ENCODE measurements at places on chromosomes 4 and X. TPM values are rescaled to one million over a fixed set of nuclear protein-coding genes. Genes with fewer than 3 reads are reported as not detected.

CSN2 gene
- not detected for total RNA-seq

TCEAL6 gene
- total RNA-seq, result not detected

ZNF630 gene
- total RNA-seq, result 1.2 TPM

HERC5 gene
- 97.0 TPM for total RNA-seq

GRCh38 chr4:159178979-159179969 is 76.4 kb downstream of the RAPGEF2 start:
- no peak for DNase-seq
- H3K27ac ChIP-seq, result no peak overlapping the region
- peaks cover 30% of the 10 kb centered on the region for H3K4me1 ChIP-seq
- no peaks in the 10 kb centered on the region for H3K36me3 ChIP-seq

DNA sequence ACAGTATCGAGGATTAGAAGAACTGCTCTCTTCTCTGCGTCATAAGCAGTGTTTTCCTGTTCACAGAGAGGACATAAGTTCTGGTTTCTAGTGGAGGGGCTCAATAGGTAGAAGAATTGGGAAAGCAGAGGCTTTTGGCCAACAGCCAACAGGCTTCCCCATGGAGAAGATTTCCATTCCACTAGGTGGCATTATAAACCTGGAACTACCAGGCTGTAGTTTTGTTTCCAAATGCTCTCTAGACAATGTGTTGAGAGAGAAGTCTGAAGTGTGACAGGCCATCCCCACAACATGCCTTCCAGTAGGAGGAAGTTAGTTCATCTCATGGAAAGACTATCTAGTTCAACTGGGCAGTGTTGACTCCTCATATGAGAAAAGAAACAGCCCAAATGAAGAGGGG is 63.8 kb upstream of the ANXA10 start:
- H3K27ac ChIP-seq, result no peak overlapping the region
- no peaks in the 10 kb centered on the region for H3K36me3 ChIP-seq
- H3K4me1 ChIP-seq, result no peaks in the 10 kb centered on the region
- H3K27me3 ChIP-seq, result no peaks in the 10 kb centered on the region
- no peak for DNase-seq
- H3K4me3 ChIP-seq, result no peak overlapping the region

DNA sequence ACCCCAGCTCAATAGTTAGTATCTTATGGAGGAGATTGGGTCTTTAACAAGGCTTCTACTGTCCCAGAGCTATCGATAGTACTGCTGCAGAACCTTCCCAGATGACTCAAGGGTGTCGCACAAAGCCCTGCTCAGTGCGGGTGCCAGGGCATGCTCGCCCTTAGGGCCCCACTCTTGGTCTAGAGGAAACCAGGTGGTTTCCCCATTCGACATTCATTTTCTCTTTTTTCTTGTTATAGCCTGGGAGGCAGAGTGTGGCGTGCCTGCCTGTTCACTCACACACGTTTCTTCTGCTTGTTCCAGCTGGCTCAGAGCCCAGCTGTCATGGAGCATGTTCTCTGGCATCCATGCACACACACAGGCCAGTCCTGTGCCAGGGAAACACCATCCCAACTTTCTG is 144.5 kb downstream of the SMIM20 start:
- H3K4me1 ChIP-seq, result peaks cover 26% of the 10 kb centered on the region
- no peak overlapping the region for H3K27ac ChIP-seq
- peak; percentile 37 for DNase-seq
- no peaks in the 10 kb centered on the region for H3K36me3 ChIP-seq
- H3K4me3 ChIP-seq, result no peak overlapping the region

GRCh38 chrX:57451426-57452020 is 140.3 kb upstream of the ZXDB start:
- H3K4me1 ChIP-seq, result no peaks in the 10 kb centered on the region
- no peak overlapping the region for H3K4me3 ChIP-seq

- no peak overlapping the region for H3K4me3 ChIP-seq
- H3K36me3 ChIP-seq, result no peaks in the 10 kb centered on the region
- H3K4me1 ChIP-seq, result no peaks in the 10 kb centered on the region
- no peak overlapping the region for H3K27ac ChIP-seq
- DNase-seq, result no peak
Measured at GRCh38 chr4:158625544-158625943, 46.1 kb downstream of the C4orf46 start.

GRCh38 chr4:14225688-14226207 is 598.2 kb upstream of the BOD1L1 start:
- H3K27ac ChIP-seq, result no peak overlapping the region
- H3K4me1 ChIP-seq, result no peaks in the 10 kb centered on the region
- H3K36me3 ChIP-seq, result no peaks in the 10 kb centered on the region

GRCh38 chrX:106728337-106728736 is 1.8 kb downstream of the RNF128 start:
- peaks cover 9% of the 10 kb centered on the region for H3K4me1 ChIP-seq
- H3K36me3 ChIP-seq, result no peaks in the 10 kb centered on the region
- H3K4me3 ChIP-seq, result no peak overlapping the region
- peaks cover 38% of the 10 kb centered on the region for H3K27me3 ChIP-seq
- DNase-seq, result no peak

GRCh38 chr4:53590187-53590586 is 1.1 kb downstream of the LNX1 start:
- no peak for DNase-seq
- no peak overlapping the region for H3K4me3 ChIP-seq
- peaks cover 1% of the 10 kb centered on the region for H3K4me1 ChIP-seq
- H3K27me3 ChIP-seq, result peaks cover 29% of the 10 kb centered on the region

DNA sequence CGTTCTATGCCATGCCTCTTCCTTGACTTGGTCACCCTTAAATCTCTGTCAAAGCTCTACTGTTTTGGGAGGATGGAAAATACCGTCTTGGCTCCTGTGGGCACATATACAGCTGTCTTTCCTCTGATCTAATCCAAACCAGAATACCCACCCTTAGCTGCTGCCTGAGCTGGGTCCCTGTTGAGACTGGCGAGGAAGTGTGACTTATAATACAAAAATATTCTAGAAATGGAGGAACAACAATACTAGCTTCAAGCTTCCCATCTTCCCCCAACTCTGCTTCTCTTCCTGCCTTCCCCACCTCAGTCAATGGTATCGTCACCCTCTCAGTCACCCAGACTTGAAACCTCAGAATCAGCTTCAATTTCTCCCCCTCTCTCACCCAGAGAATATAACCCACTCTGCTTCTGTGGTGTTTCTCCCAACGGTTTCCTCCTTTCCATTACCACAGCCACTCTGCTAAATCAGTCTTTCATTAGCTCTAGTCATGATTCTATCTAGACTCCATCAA is 599 bp upstream of the IL2RG start:
- peak overlapping the region; percentile 98 for H3K4me3 ChIP-seq
- no peaks in the 10 kb centered on the region for H3K27me3 ChIP-seq
- DNase-seq, result no peak

DNA sequence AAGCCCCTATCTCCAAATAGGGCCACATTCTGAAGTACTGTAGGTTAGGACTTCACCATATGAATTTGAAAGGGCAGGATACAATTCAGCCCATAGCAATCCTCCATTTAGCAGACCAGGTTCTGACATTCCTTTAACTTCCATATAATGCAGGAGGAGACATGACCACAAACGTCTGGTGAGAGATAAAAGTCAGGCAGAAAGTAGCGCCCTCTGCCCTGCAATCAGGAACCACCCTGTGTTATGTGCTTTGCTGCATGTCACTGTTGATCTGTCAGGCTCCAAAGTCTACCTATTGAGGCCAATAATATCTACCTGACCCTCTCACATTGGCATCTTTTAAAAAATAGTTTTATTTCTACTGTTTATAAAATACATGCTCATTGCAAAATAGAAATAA is 30.2 kb upstream of the SEPSECS start:
- H3K36me3 ChIP-seq, result no peaks in the 10 kb centered on the region
- H3K4me3 ChIP-seq, result no peak overlapping the region
- no peaks in the 10 kb centered on the region for H3K27me3 ChIP-seq
- no peak overlapping the region for H3K27ac ChIP-seq

GRCh38 chr4:116531870-116532269 is 553.5 kb downstream of the TRAM1L1 start:
- no peaks in the 10 kb centered on the region for H3K27me3 ChIP-seq
- no peak overlapping the region for H3K27ac ChIP-seq
- H3K36me3 ChIP-seq, result no peaks in the 10 kb centered on the region
- no peak for DNase-seq

- H3K4me3 ChIP-seq, result no peak overlapping the region
- no peaks in the 10 kb centered on the region for H3K27me3 ChIP-seq
- no peaks in the 10 kb centered on the region for H3K36me3 ChIP-seq
Measured at GRCh38 chr4:74755486-74755885, 38.8 kb downstream of the BTC start.

- H3K36me3 ChIP-seq, result no peaks in the 10 kb centered on the region
- no peak overlapping the region for H3K27ac ChIP-seq
- H3K27me3 ChIP-seq, result peaks cover 28% of the 10 kb centered on the region
- H3K4me3 ChIP-seq, result no peak overlapping the region
- H3K4me1 ChIP-seq, result peaks cover 2% of the 10 kb centered on the region
Measured at GRCh38 chr4:122855353-122855890, 28.8 kb downstream of the FGF2 start.

- no peak for DNase-seq
- no peak overlapping the region for H3K4me3 ChIP-seq
- no peaks in the 10 kb centered on the region for H3K4me1 ChIP-seq
- H3K27ac ChIP-seq, result no peak overlapping the region
Measured at GRCh38 chr4:174856926-174857800, 28.1 kb upstream of the GLRA3 start.
